ENCODE measurements at places on chromosomes 4 and X. TPM values are rescaled to one million over a fixed set of nuclear protein-coding genes. Genes with fewer than 3 reads are reported as not detected.

Gene RPL36A
- 2,466 TPM for total RNA-seq

Gene REPS2
- total RNA-seq, result 1.6 TPM

Gene MAPK10
- total RNA-seq, result 0.49 TPM

Gene SLC25A53
- total RNA-seq, result 4.2 TPM

Gene GABRE
- 14.5 TPM for total RNA-seq

Gene UGT2A1
- total RNA-seq, result not detected

Gene SPON2
- 0.41 TPM for total RNA-seq

Gene CLDN34
- total RNA-seq, result not detected

Gene SYTL5
- total RNA-seq, result 0.26 TPM

Gene SLC10A7
- 2.6 TPM for total RNA-seq

Gene UGT2B11
- 0.11 TPM for total RNA-seq

Gene CENPC
- total RNA-seq, result 4.0 TPM

Data from A549 treated with AZD2906 at 1 μM for 4 hours (cell line).